ENCODE measurements at places on chromosomes 6 and 20.
A peak's percentile ranks its signal among the peaks of the same experiment; 100 is the strongest.

DNA sequence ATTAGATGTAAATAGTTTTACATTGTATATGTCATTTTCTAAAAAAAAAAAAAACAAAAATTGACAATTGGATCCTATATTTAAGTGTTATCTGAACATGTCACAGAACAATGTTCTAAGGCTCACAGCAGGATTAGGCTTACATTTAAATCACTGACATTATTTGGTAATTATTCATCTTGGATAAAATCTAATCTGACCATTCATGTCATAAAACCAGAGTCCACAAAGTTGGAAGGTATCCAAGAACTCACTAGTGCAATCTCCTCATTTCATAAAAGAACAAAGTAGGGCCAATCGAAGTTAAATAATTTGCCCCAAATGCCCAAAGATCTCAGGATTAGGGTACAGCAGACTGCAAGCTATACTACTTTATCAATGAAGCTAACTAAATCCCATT lies 73.0 kb downstream of the PDSS2 start:
- no peak for DNase-seq

DNA sequence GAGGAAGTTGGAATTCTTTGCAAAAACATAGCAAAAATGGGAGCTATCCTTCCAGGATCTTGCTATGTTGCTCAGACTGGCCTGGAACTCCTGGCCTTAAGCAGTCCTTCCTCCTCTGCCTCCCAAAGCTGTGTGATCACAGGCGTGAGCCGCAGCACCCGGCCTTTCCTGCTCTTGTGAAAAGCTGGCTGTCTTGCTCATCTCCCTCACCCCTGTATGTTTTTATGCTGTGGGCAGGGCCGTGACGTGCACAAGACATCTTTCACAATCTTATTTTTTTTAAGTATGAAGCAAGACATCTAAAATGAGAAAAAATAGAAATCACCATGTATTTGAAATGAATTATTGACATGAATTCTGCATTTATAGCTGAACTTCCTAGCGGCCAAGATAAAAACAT lies 110.4 kb downstream of the SAMD5 start:
- DNase-seq = no peak

DNA sequence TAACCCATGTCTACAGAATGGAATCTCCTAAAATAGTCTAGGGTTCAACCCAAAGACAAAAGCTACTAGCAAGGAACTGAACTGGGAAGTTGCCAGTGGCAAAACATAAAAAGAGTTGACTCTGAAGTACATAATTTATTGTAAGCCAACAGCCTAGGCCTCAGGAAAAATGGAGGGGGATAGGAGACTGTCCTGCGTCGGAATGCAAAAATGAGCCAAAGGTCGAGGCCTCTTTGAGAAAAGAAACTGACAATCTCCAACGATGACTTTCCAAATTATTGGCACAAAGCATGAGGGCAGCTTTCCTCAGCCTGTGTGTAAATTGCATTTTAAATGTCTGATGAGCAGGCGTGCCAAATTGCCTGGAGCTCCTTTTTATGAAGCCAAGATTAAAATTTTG lies 2.1 kb downstream of the COL12A1 start:
- no peak for DNase-seq

DNA sequence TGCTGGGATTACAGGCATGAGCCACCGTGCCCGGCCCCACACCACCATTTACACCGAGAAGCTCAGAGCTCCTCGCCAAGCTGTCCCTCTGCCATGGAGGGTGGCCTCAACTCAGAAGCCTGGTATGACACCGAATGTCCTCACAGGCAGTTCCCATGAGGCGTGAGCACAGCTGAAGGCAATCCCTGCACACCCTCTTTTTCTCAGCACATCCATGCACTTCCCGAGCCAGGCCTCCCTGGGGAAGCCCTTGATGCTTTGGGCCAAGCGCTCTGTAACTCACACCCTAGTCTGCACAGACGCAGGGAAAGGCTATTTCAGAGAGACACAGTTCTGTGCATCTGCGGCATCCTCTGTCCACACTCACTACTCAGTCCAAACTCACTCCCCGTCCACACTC lies 18.4 kb downstream of the THBS2 start:
- DNase-seq = no peak

DNA sequence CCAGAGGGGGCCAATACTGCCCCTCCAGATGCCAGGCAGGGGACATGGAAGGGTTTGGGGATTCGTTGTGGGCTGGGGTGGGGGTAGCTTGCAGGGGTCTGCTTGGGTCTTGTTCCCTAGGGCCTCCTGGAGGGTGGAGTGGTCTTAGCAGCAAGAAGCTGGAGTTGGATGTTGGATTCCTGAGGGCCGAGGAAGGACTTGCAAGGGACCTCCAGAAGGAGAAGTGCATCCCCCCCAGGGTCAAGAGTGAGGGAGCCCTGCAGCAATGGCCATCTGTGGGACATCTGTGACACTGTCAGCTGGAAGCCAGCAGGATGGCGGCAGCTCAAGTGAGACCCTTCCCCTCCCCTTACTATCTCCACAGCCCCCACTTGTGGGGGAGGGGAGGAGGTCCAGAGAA lies 25.4 kb upstream of the CCN5 start:
- DNase-seq = no peak

DNA sequence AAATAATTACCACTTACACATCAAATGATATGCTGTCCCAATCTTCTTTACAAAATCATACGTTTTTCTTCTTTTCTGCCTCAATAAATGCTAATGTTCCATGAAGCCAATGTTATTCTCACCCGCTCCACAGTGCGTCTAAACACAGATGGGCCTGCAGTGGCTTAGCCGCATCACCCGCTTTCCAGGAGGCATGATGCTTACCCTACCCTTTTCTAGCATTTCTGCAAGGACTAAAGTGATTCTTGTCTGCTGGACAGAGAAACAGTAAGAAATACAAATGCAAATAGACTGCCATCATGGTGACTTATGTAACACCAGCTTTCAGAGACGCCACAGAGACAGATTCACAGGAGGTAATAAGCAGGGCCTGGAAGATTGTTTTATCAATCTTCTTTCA lies 104.4 kb downstream of the RNASET2 start:
- no peak for DNase-seq

DNA sequence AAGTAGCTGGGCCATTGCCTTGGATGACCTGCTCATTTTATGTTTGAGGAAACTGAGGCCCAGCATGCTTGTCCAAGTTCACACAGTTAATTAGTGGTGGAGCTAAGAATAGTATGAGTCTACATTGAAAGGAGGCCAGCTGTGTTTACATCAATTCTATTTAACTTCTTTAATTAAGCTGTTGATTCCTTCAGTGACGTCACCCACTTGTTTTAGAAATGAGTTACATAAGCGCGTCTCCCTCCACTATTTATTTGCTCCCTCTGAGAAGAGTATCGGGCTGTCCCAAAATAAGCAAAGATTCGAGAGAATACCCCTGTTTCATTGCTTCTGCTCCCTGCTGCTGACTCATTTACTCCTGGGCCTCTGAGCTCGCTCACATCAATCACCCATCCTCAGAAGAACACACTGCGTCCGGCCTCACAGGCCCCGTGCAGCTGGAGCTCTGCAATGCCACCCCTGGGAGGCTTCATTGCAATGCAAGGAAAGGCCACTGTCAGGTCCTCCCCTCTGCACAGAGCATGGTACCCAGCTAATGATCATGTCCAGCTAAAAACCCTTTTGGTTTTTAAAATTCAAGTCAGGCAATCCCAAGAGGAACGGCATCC lies 74.8 kb upstream of the BMP2 start:
- no peak for DNase-seq

DNA sequence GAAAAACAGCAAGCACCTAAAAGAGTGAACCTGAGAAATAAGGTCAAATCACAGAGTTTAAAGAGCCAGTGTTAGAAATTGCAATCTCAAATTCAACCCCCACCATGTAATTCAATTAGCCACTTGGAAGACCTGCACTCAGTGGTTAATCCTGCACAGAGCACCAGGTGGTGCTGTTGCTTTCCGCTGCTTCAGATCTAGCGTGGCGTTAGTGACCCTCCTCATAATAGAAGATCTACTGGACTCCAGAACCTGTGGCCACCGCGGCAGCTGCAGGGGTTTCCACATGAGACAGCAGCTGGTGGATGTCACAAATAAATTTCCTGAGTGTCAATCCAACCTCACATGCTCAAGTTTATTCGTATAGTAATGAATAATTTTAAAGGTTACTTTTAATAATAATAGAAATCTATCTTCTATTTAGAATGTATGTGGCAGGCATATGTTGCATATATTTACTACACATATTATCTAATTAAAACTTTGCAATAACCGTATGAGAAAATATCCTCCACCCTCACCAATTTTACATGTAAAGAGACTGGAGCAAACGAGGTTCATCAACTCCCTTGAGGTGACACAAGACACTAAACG lies 84.4 kb downstream of the SYNE1 start:
- peak; percentile 0 for DNase-seq

DNA sequence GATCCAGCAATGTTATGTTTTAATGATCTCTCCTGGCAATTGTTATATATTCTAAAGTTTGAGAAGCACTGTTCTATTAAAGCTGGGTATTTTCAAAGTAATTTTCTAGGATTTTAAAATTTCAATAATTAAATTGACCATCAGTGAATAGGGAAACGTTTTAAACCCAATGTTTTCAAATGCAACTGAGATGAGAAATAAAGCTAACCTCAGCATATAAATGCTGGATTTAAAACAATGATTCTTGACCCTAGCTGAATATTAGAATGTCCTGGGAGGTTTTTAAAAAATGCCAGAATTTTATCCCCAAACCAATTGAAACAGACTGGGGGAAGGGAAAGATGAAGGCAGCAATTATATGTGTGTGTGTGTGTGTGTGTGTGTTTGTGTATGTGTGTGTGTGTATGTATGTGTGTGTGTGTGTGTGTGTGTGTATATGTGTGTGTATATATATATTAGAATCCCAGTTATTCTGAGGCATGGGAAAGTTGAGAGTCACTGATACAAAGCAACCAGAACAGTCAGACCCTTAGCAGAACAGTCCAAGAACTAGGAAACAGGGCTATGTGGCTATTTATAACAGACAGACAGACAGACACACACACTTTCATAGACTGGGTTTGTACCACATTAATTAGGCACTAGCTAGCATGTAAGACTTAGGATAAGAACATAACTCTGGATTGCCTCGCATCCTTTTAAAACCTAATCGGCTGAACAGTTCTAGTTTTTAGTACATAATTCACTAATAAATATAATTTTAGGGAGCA lies 107.8 kb downstream of the MAN1A1 start:
- no peak for DNase-seq

DNA sequence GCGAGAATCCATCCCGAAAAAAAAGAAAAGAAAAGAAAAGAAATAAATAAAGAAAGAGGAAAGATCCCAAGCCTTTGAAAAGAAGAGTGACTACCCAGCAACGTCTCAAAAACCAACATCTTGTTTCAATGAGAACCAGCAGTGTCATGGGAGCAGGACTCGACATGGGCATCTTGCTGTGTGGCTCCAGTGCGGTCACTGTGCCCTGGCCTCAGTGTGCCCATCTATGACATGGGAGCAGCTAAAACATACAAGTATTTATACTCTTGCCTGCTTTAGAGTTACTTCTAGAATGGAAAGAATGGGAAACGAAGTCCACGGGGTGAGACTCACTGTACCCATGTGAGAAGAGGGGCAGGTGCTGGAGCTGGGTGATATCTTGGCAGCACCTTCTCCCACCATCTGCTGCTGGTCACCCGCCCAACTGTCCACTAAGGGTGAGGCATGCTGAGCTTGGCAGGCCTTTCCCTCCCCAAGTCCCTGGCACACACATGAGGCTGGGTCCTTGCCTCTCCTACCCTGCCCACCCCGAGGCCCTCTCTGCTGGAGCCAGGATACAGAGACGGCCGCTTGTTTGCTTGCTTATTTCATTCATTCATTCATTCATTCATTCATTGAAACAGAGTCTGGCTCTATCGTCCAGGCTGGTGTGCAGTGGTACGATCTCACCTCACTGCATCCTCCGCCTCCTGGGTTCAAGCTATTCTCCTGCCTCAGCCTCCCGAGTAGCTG lies 77.7 kb downstream of the RIPOR3 start:
- DNase-seq = no peak

DNA sequence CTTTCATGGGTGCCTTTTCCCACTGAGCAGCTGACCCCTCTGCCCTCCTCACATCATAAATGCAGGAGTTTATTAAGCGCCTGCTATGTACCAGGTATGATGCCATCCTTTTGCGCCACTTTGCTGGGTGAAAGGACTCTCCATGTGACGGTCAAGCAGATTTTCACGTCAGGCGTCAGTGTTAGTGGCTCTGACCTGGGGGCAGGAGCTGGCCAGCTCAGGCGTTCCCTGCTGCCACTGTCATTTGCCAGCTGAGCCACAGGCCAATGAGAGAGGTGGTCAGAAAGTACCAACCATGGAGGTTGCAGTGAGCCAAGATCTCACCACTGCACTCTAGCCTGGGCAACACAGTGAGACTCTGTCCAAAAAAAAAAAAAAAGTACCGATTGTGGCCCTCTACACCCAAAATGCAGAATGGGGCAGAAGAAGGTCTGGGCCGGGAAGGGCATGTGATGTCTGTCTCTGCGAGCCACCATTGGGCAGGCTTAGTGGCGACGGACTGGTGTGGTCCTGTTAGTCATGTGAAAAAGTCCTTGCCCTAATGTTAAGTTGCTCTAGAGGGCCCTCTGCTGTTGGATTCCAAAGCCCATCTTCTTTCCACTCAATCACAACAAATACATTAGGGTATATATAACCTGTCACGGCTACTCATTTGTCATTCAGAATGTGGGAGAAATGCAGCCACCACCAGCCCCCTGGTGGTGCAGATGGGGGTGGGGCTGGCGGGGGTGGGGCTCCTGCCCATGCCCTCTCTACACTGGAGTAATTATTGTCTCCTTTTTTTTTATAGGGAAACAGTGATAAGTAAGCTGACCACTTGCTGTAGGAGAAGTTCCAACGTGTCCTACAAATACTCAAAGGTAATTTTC lies 18.4 kb upstream of the SLC22A1 start:
- DNase-seq = no peak

- no peak for DNase-seq
Measured at GRCh38 chr6:146244630-146245143, 215.8 kb downstream of the GRM1 start.

- DNase-seq = no peak
Measured at GRCh38 chr6:137571854-137572253, 77.7 kb upstream of the OLIG3 start.

GRCh38 chr6:97437087-97437486 lies 154.1 kb upstream of the MMS22L start:
- DNase-seq = no peak
